Stimulated activated CD4-positive, alpha-beta T cell treated with anti-CD3 and anti-CD28 coated beads, Interleukin-15, amount 100 ng/mL, for 24 hours (primary cell): ENCODE measurements at places on chromosomes 5 and 9.

DNA sequence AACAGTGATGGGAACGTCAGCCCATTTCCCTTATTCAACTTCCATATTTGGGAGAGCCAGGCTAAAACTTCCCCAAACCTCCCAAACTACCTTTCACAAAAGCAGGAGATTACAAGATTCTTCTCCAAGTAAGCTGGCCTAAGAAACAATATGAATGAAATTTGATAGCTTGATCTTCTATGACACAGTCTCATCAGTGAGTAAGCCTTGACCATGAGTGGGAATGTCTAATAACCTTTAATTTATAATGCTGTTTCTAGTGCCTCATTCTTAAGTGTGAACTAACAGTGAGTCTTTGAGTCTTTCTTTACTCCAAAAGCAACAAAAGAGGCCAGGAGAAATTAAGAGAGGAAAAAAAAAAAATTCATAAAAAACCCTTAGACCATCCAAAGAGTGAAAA, 1379.9 kb downstream of the EFNA5 start:
- no peak for DNase-seq

DNA sequence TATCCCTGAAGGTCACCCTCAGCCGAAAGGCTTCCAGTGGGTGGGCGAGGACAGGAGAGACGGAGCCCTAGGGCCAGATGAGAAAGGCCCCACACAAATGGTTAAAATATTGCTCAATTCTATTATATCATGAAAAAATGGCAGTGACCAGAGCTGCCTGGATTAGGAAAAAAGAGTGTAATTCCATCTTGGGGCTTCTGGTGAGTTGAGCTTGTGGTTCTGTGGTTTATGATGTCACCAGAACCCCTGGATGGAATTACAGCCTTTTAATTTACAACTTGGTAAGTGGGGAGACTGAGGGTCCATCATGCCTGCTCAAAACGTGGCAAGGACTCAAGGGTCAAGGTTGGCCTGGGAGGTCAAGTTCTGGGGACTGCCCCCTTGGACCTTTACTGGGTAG, 55.5 kb upstream of the STC2 start:
- no peak for DNase-seq

GRCh38 chr5:141608557-141608956, 10.2 kb downstream of the DIAPH1 start:
- DNase-seq: no peak

GRCh38 chr9:16485575-16486321, 384.7 kb downstream of the BNC2 start:
- no peak for DNase-seq

DNA sequence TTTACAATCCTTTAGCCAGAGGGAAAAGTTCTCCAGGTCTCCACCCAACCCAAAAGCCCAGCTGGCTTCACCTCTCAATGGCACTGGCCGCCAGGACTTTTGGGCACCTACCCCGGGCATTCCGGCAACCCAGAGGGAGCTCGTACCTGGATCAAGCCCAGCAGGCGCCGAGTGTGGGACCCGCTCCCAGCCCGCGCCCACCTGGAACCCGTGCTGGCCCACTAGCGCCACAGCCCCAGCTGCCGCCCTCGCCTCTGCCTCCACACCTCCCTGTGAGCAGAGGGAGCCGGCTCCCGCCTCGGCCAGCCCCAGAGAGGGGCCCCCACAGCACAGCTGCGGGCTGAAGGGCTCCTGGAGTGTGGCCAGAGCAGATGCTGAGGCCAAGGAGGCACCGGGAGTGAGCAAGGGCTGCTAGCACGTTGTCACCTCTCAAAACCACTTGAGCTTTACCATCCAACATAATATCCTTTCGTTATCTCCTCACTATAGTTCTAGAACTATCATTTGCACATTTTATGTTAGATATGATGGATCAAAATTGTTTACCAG, 69.7 kb downstream of the GCNT1 start:
- no peak for DNase-seq

GRCh38 chr5:81842795-81843398, 92.0 kb upstream of the SSBP2 start:
- DNase-seq: no peak

GRCh38 chr9:93467062-93467416, 13.7 kb upstream of the FAM120AOS start:
- DNase-seq: no peak

DNA sequence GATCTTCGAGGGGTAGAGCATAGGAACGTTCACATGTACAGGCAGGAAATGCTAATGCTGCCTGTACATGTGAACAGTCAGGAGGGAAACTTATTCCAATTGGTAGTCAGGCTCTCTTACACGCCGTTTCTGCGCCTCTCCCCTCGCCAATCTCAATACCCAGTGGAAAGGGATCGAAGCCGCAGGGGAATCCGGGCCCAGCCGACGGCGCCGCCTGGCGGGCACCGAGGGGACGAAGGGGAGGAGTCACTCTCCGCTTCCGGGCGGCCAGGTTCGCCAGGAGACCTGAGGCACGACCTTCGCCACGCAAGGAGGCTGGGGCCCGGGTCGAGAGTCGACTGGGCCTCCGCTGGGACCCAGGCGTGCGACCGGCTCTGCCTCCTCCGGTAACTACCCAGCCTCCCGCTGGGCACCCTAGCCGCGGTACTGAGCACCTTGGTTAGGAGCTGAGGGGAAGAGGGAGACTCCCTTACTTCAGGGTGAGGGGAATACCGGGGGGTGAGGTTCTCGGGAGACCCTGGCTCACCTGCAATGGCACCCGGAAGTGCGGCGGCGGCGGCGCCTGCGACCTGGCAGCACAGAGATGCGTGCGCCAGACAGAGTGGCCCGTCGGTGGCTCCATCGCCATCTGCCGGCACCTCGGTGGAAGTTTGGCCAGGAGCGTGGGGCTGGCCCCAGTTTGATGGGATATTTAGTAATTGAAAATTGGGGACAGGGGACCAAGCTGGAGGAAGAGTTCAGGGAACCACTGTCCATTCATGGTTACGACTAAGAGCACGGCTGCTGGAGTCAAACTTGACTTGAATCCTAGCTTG, at the start of gene PIGO:
Gene PIGO, minus strand, starts transcription at position 557 of the 815 bp plus-strand sequence. CDS start 1,026 bp downstream, outside the sequence.
- DNase-seq: peak; percentile 93

GRCh38 chr9:14749741-14750211, 27.2 kb upstream of the CER1 start:
- DNase-seq: no peak

GRCh38 chr9:122133263-122133983, 26.2 kb downstream of the NDUFA8 start:
- DNase-seq: no peak

DNA sequence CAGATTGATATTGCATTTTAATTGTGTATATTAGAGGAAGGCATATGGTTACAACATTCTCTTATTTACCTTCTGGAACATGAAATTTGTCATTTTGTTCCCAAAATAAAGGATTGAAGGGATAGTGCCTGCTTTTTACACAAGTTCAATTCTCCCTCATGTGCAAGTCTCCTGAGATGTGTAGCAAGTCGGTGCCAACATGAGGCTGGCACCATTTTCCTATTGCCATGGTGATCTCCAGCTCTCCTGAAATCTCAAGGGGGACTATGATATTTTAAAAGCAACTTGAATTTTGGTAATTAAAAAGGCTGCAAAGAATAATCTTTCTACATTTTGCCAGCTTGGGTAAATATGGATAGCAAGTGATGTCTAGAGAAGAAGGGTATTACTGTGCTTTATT, 693.3 kb upstream of the WWC1 start:
- DNase-seq: no peak

- DNase-seq: no peak
Observed at GRCh38 chr9:34386656-34387055, 10.0 kb upstream of the MYORG start.

DNA sequence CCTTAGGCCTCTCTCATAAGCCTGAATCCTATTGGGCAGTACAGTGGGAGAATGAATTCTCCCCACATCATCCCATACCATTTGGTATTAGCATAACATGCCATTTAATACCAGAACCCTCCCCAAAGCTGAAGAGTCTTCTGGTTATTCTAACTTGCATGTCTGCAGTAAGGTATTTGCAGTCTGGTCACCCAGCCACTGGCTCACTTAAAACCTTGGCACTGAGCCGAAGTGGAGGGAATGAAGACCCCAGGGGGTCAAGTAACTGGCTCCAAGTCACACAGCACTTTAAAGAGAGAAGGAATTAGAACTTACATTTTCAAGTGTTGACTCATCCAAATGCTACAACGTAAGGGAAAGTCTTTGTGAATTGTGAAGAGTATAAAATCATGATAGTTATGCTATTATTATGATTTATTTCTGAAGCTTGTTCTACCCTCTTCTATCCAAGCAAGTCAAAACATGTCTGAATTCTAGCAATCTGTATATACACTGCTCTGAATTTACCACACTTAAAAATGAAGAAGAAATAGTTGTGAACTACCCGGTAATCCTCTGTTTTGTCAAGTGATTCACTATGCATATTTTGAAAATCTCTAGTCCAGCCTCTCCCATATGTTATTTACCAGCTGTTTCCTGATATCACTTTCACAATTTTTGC, 28.5 kb downstream of the GLRA1 start:
- DNase-seq: no peak

GRCh38 chr9:111828193-111828592, 33.5 kb upstream of the SHOC1 start:
- no peak for DNase-seq

GRCh38 chr5:160767062-160767461, 84.9 kb downstream of the ATP10B start:
- no peak for DNase-seq

- DNase-seq: no peak
Observed at GRCh38 chr5:14208071-14209021, 65.2 kb downstream of the TRIO start.

DNA sequence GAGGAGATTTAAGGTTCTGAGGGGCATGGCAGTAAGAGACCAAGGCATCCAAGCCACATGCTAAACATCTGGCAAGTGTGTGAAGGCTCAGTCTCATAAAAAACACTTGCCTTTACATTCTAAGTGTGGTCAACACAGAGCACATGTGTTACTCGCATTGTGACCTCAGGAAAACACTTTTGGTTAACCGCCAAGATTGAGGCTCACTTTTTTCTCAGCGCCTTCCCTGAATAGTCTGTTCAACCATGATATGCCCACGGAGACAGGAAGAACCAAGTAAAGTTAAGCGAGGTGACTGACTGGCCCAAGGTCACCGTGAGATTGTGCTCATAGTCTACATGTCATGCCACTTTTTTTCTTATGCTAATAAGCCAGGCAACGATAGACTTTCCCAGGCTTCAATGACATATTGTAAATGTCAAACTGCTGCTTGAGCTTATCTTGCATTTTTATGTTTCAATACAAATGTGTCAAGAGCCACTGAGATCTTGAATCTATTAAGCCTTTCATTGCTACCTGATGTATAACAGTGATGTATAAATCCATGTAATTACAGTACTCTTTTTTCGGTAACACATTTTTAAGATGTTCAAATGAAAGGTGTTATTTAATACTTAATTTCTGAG, 21.1 kb upstream of the IL9 start:
- no peak for DNase-seq
